ENCODE measurements at places on chromosomes 1 and 21.

- DNase-seq, result no peak
Observed at GRCh38 chr1:56329970-56330369, 249.4 kb downstream of the PLPP3 start.

DNA sequence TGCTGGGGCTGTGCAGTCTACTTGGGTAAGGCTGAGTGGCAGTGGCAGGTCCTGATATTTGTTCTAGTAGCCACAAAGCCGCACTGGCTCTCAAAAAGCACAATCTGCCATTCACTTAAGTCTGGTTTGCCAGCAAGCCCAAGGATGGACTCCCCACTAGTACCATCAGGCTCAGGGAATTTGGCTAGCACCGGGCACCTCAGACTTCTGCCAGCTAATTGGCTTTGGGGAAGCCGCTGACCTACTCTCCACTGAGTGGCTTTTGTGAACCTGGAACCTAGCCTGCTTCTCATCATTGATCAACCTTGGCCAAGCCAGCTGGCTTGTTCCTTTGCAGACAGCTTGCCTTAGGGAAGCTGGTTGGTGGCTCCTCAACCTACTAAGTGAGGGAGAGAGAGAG lies 83.1 kb downstream of the ESRRG start:
- DNase-seq, result no peak

DNA sequence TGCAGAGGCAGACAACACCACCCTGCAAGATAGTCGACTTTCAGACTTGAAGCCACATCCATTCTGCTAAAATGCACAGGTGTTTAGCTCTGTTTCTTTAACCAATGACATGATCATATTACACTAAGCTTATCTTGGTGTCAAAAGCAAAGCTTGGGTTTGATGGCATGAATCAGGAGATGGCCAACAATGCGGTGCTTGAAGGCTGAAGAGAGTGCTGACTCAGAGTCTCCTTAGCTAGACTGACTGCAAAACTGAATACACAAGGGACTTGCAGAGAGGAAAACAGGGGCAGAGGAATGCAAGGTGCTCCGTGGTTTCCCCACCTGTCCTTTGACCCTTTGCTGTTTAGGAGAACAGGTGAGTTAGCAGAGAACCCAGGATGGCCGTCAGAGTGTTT lies 262.6 kb downstream of the SIPA1L2 start:
- DNase-seq, result no peak

- no peak for DNase-seq
Observed at GRCh38 chr1:76005765-76006164, 68.8 kb upstream of the ST6GALNAC3 start.

DNA sequence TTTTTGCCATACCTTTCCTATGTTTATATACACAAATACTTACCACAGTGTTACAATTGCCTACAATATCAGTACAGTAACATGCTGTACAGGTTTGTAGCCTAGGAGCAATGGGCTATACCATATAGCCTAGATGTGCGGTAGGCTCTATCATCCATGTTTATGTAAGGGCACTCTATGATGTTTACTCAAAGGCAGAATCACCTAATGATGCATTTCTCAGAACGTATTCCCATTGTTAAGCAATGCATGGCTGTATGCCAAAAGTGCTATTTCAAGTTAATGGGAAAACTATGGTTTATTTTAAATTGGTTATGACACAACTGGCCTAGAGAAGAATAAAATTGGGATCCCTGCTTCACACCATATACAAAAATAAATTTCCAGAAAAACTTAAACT lies 36.9 kb upstream of the DISP1 start:
- no peak for DNase-seq

DNA sequence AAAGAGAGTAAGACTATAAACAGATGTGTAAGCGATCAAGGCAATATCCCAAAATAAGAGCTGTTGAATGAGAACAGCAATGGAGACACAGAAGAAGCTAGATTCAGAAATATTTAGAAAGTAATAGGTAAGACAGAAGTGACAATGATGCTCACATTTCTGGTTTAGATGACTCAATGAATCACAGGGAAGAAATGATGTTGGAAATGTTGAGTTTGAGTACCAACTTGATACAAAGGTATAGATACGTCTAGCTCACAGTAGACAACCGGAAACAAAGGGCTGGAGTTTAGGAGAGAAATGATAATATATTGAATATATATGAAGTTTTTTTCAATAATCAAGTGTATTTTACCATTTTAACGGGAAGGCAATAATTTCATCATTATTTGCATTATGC lies 6.5 kb downstream of the GATAD2B start:
- no peak for DNase-seq

All from GM20000 (cell line).